Motor neuron (in vitro differentiated cells): ENCODE measurements at places on chromosomes 3 and 15. TPM values are rescaled to one million over a fixed set of nuclear protein-coding genes. Genes with fewer than 3 reads are reported as not detected.

- ATAC-seq: no peak
Measured at GRCh38 chr3:55246033-55246432, 241.1 kb downstream of the WNT5A start.

GRCh38 chr3:73804204-73804603 is 179.5 kb upstream of the PDZRN3 start:
- no peak for ATAC-seq

DNA sequence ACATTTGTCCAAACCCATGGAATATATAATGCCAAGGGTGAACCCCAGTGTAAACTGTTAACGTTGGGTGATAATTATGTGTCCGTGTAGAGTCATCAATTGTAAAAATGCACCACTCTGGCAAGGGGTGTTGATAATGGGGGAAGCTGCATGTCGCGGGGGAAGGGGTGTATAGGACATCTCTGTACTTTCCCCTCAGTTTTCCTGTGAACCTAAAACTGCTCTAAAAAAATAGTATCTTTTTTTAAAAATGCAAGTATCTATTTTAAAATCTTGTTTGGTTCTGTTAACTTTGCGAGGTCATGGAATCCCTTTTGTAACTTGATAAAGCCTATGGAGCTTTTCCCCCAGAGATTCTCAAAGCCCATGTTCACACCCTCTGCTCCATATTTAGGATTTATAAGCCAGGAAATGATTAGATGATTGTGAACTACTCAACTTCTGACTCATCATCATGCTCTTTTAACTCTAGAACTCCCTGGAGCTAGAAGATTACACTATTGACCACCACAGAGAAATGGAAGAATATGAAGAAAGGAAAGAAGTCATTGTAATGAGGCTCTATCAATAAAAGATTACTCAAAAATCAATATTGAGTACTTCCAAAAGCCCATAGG is 56.1 kb upstream of the C3orf49 start:
- ATAC-seq: peak; percentile 82

NEIL1 gene
- 4.2 and 7.1 TPM in 2 replicates for total RNA-seq

- peak; percentile 5 for ATAC-seq
Measured at GRCh38 chr15:80455051-80455648, 51.0 kb downstream of the ARNT2 start.

BNC1 gene
- 0.05 and 0.21 TPM in 2 replicates for total RNA-seq

GRCh38 chr3:59831394-59831793 is 781.6 kb upstream of the CFAP20DC start:
- ATAC-seq: no peak

KIF7 gene
- total RNA-seq: 8.3 and 8.8 TPM in 2 replicates

ANKUB1 gene
- total RNA-seq: 0.54 and 1.3 TPM in 2 replicates

DNA sequence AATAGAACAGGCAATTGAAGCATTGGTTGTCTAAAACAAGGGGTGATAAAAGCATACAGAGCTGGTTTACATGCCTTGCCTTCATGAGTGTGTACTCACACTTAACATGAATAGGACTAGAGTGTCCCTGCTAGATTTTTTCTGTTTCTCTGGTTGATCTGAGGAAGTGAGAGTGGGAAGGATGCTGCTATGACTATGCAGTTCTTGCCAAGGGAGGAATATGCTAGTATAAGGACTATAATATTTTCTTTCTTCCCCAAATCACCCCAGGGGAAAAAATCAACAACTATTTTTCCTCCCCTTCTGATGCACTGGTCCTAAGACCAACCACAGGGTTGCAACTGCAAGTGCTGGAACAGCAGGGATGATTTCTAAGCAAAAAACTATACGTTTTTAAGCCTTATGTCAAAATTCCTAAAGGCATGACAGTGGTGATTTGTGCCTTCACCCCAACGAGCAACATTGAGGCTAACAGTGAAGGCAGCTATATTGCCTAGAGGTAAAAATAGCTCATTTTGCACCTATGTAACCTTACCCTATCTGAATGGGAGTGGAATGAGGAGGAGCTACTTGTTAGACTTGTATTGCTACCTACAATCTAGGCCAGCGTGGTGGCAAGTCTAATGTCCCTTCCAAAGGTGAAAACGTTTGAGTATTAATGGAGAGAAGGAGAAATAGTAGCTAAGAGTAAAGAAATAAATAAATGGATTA is 33.5 kb upstream of the USP8 start:
- no peak for ATAC-seq

RARB gene
- total RNA-seq: 16.9 and 19.4 TPM in 2 replicates

GRCh38 chr3:191139736-191140135 is 59.3 kb upstream of the OSTN start:
- ATAC-seq: no peak

GRCh38 chr3:187989575-187990153 is 164.3 kb upstream of the LPP start:
- peak; percentile 75 for ATAC-seq

DNA sequence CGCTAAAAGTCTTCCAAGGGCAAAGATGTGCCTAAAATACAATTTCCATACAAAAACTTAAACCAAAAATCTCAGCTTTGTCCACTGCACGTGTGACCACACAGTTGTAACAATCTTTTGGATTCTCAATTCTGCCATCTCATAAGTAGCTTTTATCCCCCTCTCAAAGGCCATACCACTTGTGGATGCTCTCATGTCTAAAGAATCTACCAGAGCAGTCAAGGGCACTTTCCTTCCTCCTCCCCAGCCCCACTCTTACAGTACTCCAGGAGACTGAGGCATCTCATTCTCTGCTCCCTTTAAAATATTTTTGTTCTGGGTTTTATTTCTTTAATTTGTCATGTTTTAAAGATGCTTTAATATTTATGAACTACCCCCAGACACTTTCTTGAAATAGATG is 102.3 kb upstream of the PFN2 start:
- ATAC-seq: no peak

SAMMSON gene
- 0.81 and 0.87 TPM in 2 replicates for total RNA-seq

CHDH gene
- 0.64 and 0.82 TPM in 2 replicates for total RNA-seq

C3orf85 gene
- not detected in 2 replicates for total RNA-seq

GRCh38 chr3:170598091-170598502 is 12.2 kb upstream of the SLC7A14 start:
- ATAC-seq: no peak

DNA sequence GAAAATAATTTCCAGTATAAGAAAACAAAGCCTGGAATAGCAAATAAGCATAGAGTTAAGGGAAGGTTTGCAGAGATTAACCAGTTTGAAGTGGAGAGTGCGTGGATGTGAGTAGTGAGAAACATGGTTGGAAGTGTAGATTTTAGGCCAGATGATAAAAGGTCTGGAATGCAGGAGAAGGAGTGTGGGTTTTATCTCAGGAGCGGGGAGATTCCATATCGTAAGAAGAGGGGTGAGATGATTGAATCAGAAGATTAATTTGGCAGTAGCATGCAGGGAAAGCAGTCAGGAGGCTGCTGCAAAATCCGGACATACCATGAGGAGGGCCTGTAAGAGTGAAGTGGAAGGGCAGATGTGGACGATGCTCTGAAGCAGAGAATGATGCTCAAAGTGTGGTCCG is 13.7 kb downstream of the PPARG start:
- no peak for ATAC-seq

DNA sequence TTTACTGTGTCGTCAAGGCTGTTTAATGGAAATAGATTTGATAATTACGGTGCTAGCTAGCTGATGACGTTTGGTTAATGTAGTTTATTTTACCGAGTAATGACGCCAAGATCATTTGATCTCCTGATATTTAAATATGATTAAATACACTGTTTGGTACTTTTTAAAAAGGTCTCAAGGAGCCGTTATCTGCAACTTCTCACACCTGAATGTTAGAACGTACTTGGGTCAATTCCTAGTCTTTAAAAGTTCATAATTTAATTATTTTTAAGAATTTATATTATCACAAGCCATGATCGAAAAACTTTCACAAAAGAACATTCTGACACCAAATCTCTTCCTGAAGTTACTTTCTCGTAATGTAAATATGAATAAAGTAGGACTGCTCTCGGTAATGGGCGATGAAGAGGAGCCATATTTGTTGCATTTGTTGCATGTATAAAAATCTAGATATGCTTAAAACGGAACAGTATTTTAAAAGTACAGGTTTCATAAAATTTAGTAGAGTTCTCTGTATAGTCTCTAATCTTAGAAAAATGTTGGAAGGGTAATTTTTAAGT is 16.2 kb upstream of the CHD2 start:
- no peak for ATAC-seq

- ATAC-seq: no peak
Measured at GRCh38 chr15:71146580-71146982, 31.3 kb downstream of the THSD4 start.

GRCh38 chr3:154844863-154845262 is 235.3 kb upstream of the MME start:
- no peak for ATAC-seq

UQCC5 gene
- total RNA-seq: 39.1 and 40.7 TPM in 2 replicates

DNA sequence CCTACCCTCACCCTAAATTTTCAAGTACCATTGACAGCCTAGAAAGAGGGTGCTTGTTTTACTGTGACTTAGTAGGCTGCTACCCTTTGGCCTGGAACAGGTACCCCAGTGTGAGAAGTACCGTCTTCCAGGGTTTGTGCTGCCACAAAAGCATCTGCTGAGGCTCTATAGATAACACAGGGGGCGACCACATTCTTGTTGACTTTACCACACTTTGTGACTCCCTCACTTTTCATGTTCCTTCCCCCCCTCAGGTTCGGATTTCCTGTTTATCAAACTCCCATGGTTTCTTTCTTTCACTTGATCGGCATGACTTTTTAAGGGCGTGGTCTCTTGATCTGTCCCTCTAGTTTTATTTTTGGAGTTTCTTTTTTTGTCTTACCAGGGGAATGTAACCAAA is 23.5 kb downstream of the EXOG start:
- ATAC-seq: no peak

KBTBD12 gene
- 0.45 TPM in 1 of 2 replicates, not detected in the other for total RNA-seq

DNA sequence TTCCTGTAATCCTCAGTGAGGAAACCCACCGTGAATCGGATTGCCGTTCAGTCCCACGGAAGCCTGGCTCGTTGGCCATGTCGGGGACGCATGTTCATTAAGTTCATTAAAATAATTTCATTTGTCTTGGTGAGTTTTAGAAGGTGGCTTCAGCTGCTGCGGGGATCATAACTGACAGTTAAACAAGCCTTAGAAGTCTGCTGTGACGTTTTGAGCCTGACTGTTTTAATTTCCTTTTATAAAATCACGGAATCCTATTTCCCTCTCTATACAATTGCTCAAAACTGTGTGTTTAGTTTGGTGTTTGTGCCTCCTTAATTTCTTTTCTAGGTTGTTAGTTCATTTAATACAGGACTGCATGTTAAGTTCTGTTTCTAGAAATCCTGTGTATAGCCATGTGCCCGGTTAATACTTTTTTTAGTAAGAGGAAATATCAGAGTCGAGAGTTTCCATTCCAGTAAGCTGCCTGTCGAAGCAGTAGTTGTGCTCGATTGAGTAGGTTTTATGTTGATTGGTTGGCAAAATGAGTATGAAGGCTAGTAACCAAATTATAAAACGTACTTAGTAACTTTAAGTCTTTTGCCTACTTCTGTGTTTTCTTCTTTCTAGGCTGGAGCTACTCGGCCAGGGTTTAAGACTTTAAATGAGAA is 705 bp downstream of the NIPA2 start:
- no peak for ATAC-seq

DNA sequence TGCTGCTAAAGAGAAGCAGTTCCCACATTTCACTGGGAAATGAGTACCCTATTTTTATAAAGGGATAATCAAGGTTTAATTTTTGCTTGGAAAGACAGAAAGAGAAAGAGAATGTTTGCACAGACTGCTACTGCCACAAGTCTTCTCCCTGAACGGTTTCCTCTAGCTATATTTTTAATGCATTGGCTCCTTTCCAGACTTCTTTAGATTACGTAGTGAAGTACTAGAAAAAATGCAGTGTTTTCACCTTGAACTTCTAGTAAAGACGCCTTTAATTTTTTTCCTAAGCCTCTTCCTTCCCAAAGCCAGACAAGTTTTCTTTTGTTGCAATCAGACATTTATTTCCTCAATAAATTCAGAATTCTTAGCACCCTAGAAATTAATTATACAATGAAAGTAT is 248.3 kb upstream of the CCDC54 start:
- ATAC-seq: no peak

- no peak for ATAC-seq
Measured at GRCh38 chr3:44893097-44893496, 18.7 kb downstream of the TGM4 start.

DNA sequence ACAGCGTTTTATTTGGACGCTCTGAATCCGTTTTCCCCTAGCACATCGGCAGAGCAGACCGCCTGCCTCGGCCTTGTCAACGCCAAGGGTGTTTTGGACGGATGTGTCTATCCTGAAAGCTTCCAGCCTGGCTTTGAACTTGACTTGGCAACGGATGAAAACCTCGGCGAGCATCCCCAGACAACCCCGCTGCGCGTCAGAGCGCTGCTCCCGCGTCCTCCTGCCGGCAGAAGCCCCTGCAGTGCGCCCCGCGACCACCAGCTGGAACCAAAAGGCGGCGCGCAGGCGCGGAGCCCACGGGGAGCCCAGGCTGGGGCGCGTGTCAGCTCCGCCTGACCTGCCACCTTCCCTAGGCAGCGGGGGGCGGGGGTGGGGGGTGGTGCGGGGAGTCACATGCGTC is 26.2 kb upstream of the ARL8B start:
- peak; percentile 99 for ATAC-seq

- peak; percentile 66 for ATAC-seq
Measured at GRCh38 chr15:53196242-53196641, 406.1 kb upstream of the ONECUT1 start.

- ATAC-seq: peak; percentile 80
Measured at GRCh38 chr15:57213862-57214261, 162.4 kb upstream of the CGNL1 start.

- ATAC-seq: no peak
Measured at GRCh38 chr15:98676586-98677270, 28.4 kb downstream of the IGF1R start.

UPK1B gene
- total RNA-seq: 0.09 TPM in 1 of 2 replicates, not detected in the other

DNA sequence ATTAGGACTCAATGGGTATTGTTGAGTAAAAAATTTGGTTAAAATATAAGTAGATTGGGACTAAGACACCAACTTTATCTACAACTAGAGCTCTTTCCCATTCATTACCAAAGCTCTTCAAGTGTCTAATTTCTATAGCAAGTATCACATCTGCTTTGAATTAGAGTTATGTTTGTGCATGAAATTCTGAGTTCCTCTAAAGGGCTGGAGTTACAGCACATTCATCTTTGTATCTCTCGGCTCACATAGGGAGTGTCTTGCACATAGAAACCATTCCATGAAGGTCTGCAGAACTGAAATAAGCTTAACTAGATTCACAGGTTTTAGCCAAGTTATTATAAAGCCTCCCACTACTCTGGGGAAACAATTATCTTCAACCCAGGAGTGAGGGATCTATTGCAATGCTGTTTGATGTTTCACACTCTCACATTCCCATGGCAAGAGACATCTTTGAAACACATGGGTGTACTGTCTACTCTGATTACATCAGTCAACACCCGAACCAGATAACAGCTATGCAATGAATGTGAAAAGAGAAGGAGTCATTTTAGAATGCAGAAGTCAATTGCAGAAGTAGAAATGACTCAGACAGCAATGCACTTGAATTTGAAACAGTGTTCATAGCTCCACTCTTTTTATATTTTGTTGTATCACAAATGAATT is 93.1 kb upstream of the KBTBD8 start:
- ATAC-seq: peak; percentile 22
